ENCODE measurements at places on chromosomes 11 and 22.

GRCh38 chr11:113090716-113091480 is 129.7 kb downstream of the NCAM1 start:
- no peak for DNase-seq

GRCh38 chr22:24706054-24706453 is 68.5 kb downstream of the PIWIL3 start:
- no peak for DNase-seq

GRCh38 chr11:123334925-123335324 is 95.1 kb upstream of the GRAMD1B start:
- no peak for DNase-seq

DNA sequence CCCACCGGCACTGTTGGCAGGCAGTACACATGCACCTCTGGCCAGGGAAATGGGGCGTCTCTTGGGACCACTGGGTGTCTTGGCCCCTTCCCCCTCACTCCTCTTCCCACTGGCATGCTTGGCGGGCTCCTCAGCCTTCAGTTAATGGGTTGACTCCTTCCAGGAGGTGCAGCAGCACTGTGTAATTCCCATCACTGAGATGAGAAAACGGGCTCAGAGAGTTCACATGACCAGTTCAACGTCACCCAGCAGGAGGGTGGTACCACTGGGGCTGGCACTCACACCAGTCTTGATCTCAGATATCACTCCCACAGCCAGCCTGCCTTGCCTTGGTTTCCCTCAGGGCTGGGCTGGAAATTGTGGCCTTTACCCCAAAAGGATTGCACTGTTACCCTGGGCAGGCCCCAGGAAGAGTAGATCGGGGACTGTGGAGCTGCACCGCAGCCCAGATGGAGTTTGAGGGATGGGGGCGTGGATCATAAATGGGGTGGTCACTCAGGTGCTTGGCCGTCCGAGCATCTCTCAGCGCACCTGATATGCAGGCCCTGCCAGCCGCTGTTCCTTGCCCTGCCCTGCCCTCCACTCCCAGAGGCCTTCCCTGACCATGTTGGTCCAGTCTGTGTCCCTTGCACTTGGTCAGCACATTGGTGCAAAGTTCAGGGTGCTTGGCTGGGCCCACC is 16.9 kb downstream of the CAPN5 start:
- DNase-seq, result no peak

DNA sequence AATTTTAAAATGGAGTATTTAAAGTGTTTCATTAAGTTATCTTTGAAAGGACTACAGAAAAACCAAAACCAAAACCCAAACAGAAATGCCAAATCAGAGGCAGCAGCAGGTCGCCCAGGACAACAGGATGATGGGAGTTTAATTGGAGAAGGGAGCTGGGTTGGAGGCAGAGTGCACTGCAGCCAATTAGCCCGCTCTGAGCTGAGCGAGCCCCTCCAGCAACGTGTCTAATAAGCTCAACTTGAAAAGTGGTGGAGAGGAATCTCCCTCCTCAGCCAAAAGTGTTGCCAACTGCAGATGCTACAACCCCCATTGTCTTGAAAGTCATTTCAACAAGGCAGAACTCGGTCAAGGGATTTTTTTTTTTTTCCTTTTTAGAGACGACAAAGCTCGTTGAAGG is 323.9 kb downstream of the CADM1 start:
- DNase-seq, result no peak

- DNase-seq, result no peak
Measured at GRCh38 chr22:48503035-48503625, 1324.5 kb downstream of the BRD1 start.

GRCh38 chr22:23121424-23121823 is 20.4 kb downstream of the RSPH14 start:
- no peak for DNase-seq

DNA sequence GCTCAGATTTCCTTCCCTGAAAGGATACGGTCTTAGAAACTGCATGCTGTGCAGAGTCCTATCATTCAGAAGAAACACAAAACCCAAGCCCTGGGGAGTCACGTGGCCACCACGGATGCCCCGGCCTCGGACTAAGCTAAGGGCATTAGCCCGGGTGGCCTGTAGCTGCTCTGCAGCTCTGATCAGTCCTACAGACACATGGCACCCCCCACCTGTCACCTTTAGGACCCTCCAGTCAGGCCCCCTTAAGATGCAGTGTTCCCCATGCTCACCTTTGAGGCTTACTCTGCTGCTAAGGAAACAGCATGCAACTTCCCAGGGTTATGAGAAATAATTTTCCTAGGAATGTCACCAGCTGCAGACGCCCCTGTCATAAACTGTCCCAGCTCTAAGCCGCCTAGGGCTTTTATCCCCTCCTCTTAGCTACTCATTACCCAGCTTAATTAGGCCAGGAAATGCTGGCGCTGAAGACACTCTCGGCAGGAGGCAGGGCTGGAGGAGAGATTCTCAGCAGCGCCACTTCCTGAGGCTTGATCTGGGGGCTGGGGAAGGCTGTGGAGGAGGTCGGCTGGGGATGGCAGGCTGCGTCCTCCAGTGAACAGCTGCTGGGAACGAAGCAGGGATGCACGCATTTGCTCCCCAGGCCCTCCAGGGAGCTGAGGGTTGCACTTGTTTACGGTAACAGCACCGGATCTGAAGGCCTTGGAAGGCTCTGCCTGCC is 47.2 kb upstream of the ADA2 start:
- DNase-seq, result no peak

GRCh38 chr11:2088746-2089535 is 50.2 kb downstream of the IGF2 start:
- no peak for DNase-seq

GRCh38 chr22:50274311-50274710 is 4.1 kb upstream of the MAPK11 start:
- DNase-seq, result peak; percentile 57

GRCh38 chr11:7019500-7020182 is 505 bp downstream of the ZNF214 start:
- DNase-seq, result peak; percentile 20

- no peak for DNase-seq
Measured at GRCh38 chr11:129698212-129698611, 117.4 kb upstream of the TMEM45B start.

DNA sequence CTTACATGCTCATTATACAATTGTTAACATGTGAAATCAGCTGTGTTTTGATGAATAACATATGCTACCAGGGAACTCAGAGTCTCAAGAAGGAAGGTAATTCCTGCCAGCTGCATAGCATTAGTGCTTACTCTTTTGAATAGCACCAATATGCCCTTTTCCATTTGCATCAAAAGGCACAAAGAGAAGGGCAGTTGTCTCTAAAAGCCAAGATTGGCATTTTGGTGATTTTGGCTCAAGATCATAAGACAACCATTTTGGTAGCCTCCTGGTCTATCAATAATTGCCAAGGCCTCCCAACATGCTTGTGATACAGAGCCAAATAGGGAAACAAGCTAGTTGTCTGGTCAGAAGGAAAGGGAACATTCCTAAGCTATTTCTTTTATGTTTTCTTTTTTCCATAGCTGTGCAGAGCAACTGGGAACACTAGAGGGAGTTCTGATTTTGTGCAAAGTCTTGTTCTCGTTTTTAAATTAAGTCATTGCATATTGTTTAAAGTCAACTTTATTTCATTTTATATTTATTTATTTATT is 416.7 kb upstream of the CHORDC1 start:
- no peak for DNase-seq

DNA sequence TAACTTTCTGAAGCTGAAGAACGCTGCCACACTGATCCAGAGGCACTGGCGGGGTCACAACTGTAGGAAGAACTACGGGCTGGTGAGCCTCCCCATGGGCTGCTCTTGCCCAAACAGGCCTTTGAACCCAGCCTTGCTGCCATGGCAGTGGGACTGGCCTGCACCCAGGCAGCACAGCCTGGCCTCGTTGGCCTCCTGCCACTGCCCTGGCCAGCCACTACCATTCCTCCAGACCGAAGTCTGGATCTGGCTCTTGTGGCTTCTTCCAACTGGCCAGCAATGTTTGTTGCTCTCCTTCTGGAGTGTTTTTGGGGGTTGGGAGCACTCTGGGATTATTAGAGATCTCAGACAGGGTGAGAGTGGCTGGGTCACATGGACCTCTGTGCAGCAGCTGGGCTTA is 51.0 kb downstream of the MYO7A start:
- no peak for DNase-seq

DNA sequence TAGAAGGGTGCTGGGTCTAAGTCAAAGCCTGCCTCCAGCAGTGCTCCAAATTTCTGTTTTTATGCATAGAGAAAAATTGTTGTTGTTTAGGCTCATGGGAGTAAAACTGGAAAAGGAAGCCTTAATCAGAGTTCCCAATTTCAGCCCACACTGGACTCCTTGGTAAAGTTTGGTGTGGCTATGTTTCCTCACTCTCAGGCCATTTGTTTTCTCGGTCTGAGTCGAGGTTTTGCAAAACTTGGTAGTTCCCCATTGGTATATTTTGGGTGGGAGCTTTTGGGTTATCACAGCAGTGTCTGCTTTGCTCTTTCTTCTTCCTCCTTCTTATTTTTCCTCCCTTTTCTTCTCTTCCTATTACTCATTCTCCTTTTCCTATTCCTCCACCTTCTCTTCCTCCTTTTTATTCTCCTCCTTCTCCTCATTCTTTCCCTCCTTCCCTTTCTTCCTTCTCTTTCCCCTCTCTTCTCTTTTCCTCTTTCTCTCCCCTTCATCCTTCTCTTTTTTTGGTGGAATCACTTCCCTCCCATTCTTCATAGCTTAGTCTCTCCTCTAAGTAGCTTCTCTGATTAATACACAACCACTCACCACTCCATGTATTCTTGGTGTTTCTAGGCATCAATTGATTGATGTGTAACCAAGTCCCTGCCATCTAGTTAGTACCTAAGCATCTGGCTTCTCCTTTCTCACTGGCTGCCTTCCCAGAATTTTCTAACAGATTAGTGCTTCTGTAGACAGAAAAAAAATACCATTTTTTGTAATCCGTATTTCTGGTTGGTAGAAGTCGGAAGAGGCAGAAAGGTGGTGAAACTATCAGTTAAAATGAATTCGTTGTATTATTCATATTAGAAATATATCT is 10.1 kb downstream of the SLC5A1 start:
- DNase-seq, result no peak

GRCh38 chr11:73323464-73323863 is 15.4 kb downstream of the ARHGEF17 start:
- DNase-seq, result no peak

GRCh38 chr11:69828276-69828970 is 9.2 kb upstream of the FGF3 start:
- no peak for DNase-seq

- DNase-seq, result no peak
Measured at GRCh38 chr11:83827940-83828554, 541.9 kb upstream of the CCDC90B start.

- DNase-seq, result no peak
Measured at GRCh38 chr11:77059806-77060205, 7.0 kb upstream of the CAPN5 start.

GRCh38 chr22:29207562-29208501 is 2.1 kb downstream of the EMID1 start:
- no peak for DNase-seq

GRCh38 chr22:27726686-27727449 is 74.7 kb downstream of the MN1 start:
- no peak for DNase-seq

DNA sequence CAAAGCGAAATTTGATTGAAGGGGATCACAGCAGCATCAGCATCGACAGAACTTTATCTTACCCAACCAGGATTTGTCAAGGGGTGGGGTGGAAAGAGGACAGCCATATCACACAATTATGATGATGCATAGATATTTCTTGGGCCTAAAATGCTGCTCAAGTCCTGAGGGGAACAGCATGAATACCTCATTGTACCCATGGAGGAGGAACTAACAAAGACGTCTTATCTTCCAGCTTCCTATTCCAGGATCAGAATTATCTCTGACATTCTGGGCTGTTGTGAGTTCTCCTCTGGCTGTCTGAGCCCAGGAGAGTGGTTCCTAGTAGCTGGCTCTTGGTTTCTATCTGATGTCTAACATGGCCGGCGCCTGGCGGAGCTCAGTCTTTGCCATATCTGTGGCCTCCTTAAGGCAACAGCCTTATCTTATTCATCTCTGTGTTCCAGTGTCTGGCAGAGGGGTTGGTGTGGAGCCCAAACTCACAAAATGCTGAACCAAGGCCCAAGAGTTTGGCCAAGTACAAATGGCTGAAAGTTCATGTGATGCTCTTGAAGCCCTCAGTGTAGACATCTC is 68.2 kb upstream of the TIMP3 start:
- DNase-seq, result no peak

DNA sequence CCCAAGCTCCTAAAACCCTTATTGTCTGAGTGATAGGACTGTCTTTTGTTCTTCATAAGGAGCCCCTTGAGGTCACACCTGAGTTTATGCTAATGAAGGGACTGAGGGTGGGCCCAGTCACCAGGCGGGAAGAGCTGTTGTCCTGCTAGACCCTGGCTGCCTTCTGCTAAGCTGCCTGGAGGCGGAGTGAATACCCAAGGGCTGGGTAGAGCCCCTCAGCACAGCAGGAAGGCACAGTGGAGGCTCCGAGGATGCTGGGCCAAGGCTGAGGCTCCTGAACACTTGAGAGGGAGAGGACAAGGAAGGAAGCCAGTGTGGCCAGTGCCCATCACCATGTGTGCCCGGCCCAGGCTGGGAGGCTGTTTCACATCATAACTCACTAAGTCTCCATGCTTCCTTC is 4.8 kb upstream of the PHF21B start:
- no peak for DNase-seq

GRCh38 chr11:102603091-102603490 is 22.0 kb downstream of the MMP20 start:
- DNase-seq, result peak; percentile 13

DNA sequence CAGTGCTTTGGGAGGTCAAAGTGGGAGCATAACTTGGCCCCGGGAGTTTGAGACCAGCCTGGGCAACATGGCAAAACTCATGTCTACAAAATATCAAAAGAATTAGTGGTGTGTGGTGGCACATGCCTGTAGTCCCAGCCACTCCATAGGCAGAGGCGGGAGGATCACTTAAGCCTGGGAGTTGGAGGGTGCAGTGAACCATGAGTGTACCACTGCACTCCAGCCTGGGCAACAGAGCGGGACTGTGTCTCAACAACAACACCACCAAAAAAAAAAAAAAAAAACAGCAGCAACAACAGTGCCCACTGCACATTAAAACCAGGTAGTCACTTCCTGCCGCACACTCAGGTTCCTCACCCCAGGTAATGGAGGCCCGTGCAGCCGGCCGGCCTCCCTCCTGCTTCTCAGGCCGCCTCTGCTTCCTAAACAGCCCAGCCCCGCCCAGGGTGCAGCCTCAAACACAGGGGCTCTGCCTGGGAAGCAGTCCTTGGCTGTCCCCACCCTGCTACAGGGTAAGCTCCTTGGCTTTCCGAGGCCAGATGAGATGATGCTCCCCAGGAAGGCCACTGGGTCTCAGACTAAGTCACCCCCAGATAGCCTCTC is 318.3 kb downstream of the SHANK2 start:
- no peak for DNase-seq

- DNase-seq, result no peak
Measured at GRCh38 chr11:7775689-7776088, 21.1 kb downstream of the OR5P2 start.

DNA sequence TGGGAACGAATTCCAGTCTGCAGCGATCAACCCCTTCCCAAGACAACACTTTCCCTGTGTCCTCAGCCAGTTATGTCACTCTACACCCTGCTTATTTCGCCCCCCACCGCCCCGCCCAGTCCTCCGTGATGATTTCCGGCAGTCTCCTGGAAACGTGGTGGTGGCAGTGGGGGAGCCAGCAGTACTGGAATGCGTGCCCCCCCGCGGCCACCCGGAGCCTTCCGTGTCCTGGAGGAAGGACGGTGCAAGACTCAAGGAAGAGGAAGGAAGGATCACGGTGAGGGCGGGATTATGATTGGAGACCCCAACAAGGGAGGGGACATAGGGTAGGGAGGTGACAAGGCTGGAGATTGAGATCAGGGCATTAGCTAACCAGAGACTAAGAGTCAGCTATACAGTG is 4.1 kb downstream of the ROBO3 start:
- DNase-seq, result no peak
